Effector memory CD8-positive, alpha-beta T cell (primary cell): ENCODE measurements at places on chromosomes 4 and X.

GRCh38 chrX:10042055-10042454 is 74.9 kb downstream of the CLDN34 start:
- DNase-seq: no peak

GRCh38 chr4:136036744-136037143 is 1495.5 kb downstream of the PCDH18 start:
- DNase-seq: no peak

DNA sequence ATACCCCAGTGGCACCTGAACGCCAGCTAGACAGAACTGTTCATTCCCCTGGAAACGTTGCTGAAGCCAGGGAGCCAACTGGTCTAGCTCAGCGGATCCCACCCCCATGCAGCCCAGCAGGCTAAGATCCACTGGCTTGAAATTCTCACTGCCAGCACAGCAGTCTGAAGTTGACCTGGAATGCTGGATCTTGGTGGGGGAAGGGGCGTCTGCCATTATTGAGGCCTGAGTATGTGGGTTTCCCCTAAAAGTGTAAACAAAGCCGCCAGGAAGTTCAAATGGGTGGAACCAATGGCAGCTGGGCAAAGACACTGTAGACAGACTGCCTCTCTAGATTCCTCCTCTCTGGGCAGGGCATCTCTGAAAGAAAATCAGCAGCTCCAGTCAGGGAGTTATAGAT is 213.0 kb downstream of the NKX6-1 start:
- no peak for DNase-seq

- DNase-seq: no peak
Observed at GRCh38 chr4:156634612-156635011, 337.0 kb downstream of the PDGFC start.

DNA sequence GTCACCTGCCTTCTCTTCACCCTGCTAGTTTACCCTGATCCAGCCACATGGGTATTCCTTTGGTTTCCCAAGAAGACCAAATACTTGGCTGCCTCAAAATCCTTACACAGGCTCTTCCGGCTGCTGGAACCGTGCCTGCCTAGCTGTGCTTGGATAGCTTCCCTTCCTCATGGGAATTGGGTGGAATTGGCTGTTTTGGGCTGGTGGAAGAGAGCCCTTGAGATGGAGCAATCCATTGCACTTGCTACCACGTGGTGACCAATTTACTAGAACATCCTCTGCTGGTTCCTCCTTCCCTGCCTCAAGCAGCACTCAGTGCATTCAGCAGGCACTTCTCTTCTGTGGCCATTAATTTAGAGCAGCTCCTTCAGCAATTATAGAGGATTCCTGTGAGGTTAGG is 119.3 kb upstream of the AP1S2 start:
- DNase-seq: no peak

- DNase-seq: peak; percentile 21
Observed at GRCh38 chrX:150569155-150569477, 695 bp downstream of the MTM1 start.

DNA sequence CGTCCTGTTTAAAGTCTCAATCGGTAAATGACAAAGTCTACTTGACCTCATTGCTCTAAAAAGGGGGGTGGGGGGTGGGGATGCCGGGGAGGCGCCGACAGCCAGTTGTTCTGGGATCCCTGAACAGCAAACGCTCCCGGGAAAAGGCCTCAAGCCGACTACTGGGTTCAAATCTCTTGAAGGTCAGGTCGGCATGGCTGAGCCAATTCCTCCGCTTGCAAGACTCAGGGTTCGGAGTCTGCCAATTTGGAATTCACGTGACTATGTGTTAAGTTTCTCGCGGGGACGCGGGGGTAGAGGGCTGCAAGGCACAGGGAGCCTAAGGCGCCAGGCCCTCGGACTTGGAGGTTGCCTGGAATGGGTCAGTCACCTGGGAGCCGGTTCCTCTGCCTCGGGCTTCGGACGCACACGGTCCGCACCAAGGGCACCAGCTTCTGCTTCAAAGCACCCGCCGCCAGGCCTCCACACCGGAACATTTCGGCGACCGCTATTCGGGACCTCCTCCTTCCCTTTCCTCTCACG is 399 bp downstream of the AIFM1 start:
- DNase-seq: no peak

DNA sequence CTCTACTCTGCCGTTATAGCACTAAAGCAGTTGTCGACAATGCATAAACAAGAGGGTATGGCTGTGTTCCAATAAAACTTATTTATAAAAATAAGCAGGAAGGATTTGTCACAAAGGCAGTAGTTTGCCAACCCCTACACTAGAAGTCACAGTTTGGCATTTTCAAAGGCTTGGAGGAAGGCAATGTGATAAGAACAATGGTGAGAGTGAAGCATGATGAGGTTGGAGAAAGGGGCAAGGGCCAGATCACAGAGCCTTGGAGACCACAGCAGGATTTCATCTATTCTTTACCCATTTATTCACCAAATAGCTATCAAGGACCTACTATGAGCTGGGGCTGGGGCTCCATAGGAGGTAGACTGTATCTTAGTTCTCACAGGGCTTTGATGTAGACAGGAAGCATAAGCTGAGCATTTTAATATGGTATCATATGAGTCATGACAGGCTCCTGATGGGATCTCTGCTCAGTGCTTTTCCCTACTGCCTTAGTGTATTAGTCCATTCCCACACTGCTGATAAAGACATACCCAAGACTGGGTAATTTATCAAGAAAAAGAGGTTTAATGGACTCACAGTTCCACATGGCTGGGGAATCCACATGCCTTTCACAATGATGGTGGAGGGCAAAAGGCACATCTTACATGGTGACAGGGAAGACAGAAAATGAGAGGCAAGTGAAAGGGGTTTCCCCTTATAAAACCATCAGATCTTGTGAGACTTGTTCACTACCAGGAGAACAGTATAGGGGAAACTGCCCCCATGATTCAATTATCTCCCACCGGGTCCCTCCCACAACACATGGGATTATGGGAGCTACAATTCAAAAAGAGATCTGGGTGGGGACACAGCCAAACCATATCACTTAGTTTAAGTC is 58.9 kb downstream of the PPM1K start:
- no peak for DNase-seq

DNA sequence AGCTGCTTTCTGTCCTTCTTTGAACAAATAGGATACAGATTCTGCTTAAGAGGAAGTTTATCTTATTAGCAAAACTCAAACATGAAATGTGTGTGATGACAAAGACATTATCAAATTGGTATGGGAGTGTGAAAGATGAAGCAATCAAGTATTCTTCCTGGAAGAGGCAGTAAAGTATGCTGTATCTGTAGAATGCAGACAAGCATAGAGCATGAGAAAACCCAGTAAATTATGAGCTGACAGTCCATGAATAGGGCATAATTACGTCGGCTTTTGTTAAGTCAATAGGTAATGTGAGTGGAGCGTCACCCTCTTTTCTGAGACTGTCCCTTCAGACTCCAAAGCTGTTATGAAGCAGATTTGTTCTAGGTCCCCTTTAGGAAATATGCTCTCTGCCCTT is 458.6 kb upstream of the NWD2 start:
- no peak for DNase-seq

- DNase-seq: peak; percentile 8
Observed at GRCh38 chrX:30888526-30889146, 418 bp downstream of the TAB3 start.

DNA sequence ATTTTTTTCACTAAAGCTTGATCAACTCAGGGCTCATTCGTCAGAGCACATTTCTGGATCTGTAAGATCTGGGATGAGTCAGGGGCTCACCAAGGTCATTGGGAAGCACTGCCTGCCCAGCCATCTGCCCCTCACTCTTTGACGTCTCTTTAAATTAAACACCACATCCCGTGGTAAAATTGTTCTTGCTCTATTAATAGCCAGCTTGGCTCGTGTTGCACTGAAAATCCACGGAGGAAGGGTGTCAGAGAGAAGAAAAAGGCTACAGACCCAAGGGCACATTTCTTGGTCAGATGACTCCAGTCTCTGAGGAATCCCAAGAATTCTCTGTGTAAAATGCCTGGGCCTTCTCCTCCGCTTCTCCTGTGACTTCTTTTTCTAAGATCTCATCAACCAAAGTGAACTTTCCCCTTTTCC is 45.7 kb upstream of the GATB start:
- DNase-seq: no peak

DNA sequence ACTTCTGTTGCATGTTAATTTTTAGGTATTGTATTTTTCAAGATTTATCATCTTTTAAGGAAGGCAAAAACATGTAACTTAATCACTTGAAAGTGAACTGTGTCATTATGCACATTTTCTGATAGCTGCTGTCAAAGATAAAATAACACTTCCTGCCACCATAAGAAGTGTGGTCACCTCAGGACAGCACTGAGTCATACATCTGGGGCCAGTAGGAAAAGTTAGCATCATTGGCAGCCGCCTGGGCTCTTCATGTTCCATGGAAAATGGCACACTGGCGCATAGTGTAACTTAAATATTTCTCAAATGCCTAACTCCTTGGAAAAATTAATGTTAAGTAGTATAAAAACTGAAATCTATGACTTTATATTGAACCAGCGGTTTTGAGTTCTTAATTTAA is 24.2 kb downstream of the CNKSR2 start:
- DNase-seq: no peak

GRCh38 chrX:78545233-78545632 is 113.9 kb downstream of the RTL3 start:
- no peak for DNase-seq

GRCh38 chrX:69321789-69322188 is 156.5 kb upstream of the PJA1 start:
- DNase-seq: no peak

DNA sequence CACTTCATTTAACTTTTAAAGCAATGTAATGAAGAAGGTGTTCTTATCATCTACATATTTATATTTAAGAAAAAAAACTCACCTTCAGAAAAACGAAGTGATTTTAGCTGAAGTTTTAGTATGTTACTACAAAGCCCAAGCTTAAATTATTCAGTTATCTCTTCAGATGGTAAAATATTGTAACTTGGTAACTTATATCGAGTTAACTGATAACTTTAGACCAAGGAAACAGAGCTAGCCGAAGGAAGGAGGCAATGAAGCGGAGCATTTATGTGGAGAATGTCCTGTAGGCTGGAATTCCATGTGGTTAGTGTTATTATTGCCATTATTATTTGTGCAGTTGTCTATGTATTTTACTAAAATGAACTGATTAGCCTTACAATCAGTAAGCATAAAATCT is 1102.1 kb upstream of the LCORL start:
- no peak for DNase-seq

DNA sequence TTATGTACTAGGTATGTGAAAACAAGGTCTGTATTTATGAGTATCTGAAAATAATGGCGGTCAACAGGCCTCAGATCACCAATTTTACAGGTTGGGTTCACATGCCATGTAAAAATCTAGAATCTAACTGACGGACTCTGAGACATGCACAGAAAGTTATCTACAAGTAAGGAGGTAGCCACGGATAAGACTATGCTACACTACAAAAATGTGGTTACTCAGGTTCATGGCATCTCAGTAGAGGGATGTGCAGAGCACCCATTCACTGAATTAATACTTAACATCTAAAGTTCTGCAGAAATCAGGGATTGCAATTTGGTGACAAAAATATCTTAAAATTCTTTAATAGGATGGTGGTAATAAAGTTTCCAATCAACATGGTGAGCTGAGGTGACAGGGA is 155.9 kb downstream of the APBB2 start:
- no peak for DNase-seq

DNA sequence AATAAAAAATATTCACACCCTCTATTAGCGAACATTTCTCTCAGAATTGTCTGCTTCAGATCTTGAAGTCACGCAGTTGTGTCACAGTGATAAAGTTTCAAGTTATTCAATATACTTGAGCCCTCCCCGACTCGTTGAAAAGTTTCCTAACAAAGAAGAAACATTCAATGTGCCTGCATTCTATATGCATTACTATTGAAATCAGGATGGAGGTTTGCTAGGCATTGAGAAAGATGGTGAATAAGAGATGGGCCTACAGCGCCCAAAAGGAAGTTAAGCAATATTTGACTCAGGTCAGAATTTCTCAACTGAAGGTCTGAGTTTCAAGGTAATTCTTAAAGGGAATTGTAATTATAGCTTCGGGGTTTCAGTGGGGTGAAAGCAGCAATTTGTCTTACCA is 6.1 kb downstream of the TCEANC start:
- no peak for DNase-seq

GRCh38 chr4:184476695-184477094 is 2.3 kb upstream of the IRF2 start:
- peak; percentile 32 for DNase-seq

DNA sequence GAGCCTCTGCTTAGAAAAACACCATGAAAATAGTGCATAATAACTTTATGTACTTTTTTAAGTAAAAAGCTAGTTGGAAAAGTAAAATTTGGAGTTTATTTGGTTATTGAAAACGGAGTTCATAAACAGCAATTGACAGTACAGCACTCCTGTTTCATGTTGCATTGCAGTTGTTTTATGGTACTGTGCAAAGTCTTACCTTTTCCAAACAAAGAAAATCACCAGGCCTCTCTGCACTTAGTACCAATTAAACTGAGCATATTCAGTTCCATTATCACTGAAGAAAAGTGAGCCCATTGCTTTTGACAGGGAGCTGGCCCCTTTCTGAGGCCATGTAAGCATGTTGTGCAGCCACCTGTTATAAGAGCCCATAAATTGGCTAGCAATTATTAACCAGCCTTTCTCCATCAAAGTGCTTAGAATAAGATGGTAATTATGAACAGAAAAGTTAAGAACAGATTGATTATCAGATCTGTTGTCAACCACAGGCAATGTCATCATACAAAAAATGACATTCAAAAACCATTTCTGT is 376.6 kb upstream of the EMCN start:
- no peak for DNase-seq

GRCh38 chr4:39166669-39167068 is 15.7 kb upstream of the WDR19 start:
- DNase-seq: no peak

GRCh38 chrX:134990801-134991481 is at the start of gene SMIM10:
Gene SMIM10 (plus strand): TSS chrX:134990991. CDS start chrX:134991096, 105 bp downstream.
- DNase-seq: no peak

DNA sequence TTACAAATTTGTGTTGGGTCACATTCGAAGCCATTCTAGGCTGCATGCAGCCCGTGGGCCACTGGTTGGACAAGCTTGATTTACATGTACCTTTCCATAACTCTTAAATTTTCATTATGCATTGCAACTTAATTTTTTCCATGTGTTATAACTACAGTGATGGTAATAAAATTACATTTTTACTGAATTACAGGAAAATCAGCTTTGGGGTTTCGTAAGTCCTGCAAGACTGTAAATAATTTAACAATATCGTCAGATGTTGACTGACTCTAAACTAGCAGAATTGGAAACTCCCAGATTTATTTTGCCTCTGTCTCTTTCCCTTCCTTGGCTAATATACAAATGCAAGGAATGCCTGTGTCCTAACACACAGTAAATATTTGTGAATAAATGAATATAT is 88.0 kb upstream of the RAPGEF2 start:
- DNase-seq: no peak

- DNase-seq: no peak
Observed at GRCh38 chr4:113398441-113399143, 349.1 kb downstream of the ANK2 start.

- DNase-seq: no peak
Observed at GRCh38 chr4:74475946-74476345, 31.0 kb downstream of the AREG start.

DNA sequence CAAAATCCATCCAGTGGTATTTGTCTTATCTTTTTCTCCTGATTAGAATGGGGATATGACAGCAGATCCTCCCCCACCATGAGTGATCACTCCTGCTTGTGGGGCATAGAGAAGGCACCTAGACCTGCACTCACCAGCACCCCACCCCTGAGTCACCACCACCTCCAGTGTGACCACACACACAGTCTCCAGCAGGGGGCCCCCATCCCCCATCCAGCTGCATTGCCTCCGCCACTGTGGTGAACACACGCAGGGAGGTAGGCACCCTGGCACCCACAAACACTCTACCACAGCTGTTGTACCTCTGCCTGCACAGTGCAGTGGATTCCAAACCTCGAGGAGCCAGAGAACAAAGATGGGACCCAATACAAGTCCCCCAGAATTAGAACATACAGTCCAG is 9.0 kb upstream of the MAGEA8 start:
- peak; percentile 61 for DNase-seq
